Stimulated activated naive CD8-positive, alpha-beta T cell treated with anti-CD3 and anti-CD28 coated beads, Interleukin-15, amount 100 ng/mL, for 72 hours (primary cell): ENCODE measurements at places on chromosomes 11 and 22.

- no peak for DNase-seq
These were observed 34.9 kb downstream of the DENND5A start for GRCh38 chr11:9230296-9230695.

GRCh38 chr22:26563022-26563421 lies 26.9 kb downstream of the TPST2 start:
- no peak for DNase-seq

DNA sequence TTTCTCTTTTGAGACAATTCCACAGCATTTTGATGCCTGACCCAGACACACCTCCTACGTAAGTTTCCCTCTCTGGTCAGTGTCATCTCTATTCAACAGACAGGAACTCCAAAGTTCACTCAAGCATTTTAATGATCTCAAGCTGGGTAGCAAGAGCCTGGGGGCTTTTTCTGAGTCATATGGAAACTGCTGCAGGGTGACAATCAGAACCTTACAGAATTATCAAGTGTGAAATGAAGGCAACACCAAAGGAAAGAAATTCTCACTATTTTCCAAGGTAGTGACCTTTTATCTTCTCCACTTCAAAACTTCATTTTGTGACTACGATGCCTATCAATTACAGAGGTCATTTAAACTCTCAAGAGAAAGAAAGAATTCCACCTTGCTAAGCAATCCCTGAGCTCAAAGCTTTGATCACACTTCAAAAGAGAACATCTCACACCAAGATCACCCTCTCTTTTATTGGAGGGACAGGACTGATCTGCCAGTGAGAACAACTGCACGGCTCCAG lies 229.0 kb upstream of the ZC3H12C start:
- DNase-seq: peak; percentile 17

DNA sequence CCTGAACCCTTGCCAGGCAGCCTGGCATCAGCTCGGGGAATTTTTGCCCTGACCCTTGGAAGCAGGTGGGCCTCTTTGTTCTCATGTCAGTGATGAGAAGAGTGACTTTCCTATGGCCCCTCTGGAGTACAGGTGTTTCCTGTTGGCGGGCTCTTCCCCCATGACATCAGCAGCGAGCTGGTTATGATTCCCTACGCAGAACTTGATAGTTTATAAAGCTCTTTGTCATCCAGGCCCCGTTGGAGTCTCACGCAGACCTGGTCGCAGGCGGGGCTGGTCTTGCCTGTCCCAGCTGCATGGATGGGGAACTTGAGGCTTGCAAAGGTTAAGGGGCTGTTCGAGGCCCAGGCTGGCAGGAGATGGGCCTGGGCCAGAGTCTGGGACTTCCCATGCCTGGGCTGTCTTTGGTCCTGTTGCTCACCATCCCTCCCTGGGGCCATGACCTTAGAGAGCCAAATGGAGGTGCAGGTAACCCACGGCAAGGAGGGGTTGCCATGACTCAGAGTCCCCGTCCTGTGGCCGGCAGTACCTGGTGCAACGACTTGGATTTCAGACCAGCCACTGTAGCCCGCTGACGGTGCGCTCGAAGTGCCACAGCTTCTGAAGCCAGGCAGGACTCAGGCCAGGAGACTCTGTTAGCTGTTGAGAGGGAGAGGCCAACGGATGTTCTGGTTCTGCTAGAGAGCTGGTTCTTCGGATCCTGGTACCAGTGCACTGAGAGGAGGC lies 45.9 kb upstream of the PPP6R3 start:
- no peak for DNase-seq

DNA sequence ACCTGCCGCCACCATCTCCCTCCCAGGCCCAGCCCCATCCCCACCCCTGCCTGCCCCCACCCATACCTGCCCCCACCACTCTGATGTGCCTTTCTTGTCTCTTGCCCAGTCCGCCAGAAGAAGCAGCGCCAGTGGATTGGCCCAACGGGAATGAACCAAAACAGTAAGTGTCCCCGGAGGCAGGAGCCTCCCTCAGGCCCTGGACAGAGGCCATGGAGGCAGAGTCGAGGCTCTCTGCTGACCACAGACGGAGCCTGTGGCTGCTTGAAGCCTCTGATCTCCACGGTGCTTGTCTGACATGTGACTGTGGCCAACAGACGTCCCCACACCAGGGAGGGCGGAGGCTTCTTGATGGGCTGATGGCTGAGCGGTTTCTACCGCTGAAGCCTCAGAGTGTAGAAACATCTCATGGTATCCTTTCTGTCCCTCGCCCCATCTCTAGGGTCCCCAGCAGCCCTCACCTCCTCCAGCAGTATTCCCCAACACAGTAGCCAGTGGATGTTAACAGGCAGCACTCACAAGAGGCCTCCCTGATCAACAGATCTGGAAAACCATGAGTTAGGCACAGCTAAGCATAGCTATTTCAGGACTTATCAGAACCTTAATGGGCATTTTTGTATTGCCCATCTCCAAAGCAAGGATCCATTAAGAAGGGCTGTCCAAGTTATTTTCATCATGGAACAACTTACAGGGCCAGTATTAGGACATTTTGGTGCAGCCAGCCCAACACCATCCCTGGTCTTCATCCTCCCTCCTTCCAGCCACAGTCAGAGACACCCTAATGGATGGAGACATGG lies 21.7 kb downstream of the CD5 start:
- no peak for DNase-seq

DNA sequence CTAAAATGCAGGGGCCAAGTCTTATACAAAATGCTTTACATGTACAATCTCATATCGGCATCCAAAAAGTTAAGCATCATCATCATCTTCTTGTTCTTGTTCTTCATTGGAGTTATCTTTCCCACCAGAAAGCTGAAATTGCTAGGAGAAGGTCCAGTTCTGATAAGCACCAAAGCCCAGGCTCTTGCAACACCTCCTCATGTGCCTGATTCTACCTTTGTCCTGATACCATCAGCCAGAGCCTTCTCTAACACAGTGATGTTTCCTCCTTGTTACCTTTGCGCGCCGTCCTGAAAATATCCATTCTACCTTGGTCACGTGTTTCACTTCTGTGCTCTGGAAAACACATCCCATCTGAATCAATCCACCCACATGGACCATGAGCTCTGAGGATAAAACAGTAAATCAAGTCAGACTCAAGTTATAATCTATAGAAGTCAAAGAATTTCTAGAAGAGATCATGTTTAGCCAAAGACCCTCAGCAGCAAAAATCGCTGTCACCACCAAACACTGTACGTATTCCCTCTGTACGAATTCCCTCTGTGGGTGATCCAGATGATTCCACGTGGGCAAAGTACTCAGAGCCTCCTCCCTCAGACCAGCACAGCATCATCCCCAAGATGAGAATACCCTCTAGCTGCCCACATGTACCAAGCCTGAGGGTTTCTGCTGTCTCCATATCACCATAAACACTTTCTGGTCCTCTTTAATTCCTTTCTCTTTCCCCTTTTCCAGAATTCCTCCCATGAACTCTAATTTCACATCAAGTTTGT lies 19.0 kb downstream of the JAML start:
- no peak for DNase-seq

DNA sequence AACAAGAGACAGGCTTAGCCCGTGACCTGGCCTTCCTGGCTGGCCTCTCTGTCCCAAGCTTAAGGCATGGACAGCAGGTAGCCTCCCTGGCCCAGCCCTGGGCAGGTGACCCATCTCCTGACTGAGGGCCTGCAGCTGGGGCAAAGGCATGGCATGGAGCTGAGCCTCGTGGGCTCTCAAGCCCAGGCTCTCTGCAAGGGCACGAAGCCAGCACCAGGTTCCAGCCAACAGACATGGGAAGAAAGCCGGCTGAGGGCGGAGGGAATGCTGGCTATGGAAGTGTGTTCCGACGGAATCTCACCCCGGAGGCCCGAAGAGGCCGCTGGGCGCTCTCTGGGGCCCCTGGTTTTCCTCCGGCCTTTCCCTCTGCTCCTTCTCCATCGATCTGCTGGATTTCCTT lies 12.9 kb downstream of the DNAL4 start:
- DNase-seq: no peak
